ENCODE measurements at places on chromosomes 6 and 20.
A peak's percentile ranks its signal among the peaks of the same experiment; 100 is the strongest.

- no peak for DNase-seq
Measured at GRCh38 chr20:63003546-63003945, 3.2 kb downstream of the BHLHE23 start.

GRCh38 chr6:1580109-1580508 is 29.6 kb upstream of the FOXC1 start:
- DNase-seq = no peak

- DNase-seq = no peak
Measured at GRCh38 chr6:131765081-131765803, 42.6 kb upstream of the ENPP1 start.

DNA sequence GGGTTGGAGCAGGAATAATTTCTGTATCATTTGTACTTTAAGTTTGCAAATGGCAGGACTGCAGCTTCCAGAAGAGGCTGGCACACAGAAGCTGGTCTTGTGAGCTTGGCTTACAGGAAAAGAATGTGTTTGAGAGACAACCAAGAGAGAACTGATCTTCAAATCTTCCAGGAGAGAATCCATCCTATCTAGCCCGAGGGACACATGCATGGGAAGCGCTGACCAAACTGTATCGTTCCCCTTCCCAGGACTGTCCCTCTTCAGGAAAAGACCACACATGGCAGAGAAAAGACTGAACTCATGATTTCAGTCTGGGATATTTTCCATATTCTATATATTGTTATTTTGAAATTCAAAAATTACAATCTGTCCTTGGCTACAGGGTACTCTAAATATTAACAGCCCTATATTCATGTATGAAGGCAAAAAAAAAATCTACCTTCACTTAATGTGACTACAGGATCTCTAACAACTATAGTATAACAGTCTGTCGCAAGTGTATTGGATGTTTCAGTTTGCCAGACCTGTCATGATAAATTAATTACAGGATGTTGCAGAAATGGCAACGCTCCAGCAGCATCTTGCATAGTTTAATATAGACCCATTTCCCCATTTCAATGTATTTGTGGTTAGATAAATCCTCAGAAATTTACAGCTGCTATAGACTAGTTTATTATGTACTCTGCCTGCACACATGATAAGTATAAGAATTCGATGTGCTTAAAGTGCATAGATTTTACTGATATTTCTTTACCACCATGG is 99.4 kb downstream of the MYB start:
- no peak for DNase-seq

DNA sequence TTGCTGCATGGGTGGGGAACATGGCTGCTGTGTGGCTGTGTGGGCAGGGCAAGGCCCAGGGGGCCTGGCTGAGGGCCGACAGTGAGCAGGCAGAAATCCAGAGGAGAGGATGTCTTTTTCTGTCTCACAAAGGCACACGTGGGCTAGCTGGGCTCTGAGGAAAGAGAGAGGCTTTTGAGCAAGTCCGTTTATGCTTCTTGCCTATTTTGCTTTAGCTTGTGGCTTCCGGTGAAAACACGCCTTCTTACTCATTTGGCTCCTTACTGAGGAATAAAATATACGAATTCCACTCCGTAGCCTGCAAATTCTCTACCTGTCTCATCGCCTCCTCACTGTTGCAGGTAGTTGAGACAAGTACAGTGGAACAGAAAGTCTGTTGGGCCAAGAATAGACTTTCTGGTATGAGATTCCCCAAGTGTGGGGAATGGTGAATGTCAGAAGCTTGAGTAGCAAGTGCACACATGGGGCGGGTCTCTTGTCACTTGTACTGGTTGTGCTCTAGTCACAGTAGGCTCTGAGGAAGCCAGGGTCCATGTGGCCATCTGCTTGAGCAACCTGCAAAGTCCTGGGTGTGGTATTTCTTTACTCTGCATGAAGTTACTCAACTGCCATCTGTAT is 28.4 kb downstream of the WRNIP1 start:
- DNase-seq = no peak

DNA sequence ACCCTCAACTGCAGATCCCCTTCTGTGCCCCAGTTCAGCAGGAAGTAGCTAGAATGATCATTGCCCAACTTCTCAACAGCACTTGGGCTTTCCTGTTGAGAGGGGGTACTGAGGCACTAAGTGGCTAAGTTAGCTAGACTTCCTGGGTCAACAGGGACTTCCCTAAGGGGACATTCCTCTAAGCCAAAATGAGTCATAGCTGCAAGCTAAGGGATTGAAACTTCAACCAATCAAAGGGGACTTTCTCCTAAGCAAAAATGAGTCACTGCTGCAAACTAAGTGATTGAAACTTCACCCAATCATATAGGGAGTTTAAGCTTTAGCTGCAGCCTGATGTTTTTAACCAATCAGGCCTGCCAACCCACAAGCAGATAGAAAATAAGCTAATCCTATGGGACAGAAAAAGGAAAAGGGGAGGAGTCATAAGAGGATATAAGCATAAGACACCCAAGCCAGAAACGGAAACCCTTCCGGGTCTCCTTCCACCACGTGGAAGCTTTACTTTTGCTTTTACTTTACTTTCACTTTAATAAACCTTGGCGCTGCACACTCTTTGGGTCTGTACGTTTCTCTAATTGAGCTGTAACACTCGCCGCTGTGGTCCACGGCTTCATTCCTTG is 659.0 kb upstream of the HS3ST5 start:
- no peak for DNase-seq

- DNase-seq = peak; percentile 21
Measured at GRCh38 chr6:100281471-100281901, 183.2 kb downstream of the SIM1 start.

DNA sequence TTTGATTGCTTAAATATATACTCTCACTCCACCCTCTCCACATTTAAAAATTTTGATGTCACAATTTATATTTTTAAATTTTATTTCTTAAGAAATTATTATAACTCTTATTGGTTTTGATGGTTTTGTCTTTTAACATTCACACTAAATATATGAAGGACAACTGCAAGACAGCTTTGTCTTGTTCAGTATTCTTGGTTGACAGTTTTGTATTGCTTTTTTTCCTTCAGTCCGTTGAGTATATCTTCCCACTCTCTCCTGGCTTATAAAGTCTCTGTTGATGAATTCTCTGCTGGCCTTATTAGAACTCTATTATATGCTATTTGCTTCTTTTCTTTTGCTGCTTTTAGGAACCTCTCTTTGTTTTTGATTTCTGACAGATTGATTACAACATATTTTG is 392.2 kb downstream of the C6orf118 start:
- no peak for DNase-seq

DNA sequence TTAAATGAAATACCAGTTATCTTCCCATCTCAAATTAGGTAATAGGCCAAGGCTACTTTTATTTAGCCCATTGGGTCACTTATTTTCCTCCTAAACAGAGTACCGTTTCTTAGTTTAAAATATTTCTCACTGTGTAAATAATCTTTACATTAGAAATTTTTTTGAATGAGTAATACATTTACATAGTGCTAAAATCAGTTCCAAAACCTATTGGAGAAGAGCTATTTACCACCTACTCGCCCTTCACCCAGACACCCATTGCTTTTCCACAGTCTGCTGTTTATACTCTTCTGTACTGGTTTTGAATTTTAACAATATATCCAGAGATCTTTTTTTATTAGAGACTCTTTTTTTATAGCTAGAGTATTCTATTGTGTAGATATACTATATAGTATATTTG is 36.9 kb downstream of the MCM8 start:
- DNase-seq = no peak

DNA sequence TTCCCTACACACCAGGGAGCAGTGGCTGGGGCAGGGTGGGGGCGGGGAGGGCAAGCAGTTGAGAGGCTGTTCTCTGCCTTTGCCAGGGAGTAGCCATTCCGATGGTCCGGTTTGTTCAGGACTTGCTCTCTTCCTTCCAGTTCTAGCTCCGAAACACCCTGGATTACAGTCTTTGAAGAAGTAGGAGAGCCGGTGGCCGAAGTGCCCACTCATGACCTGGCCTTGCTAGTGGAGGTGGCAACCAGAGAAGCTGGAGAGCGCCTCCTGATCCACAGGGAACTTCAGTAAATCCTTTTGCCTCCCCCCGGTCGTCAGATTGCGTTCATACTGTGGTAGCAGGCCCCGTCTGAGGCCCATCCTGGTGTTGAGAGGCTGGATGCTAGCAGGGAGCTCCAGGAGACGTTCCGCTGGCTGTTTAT is 92.8 kb downstream of the ARID1B start:
- DNase-seq = no peak

GRCh38 chr6:145214570-145214969 is 520.8 kb downstream of the EPM2A start:
- DNase-seq = no peak

GRCh38 chr20:53961527-53961926 is 108.9 kb downstream of the BCAS1 start:
- DNase-seq = no peak

DNA sequence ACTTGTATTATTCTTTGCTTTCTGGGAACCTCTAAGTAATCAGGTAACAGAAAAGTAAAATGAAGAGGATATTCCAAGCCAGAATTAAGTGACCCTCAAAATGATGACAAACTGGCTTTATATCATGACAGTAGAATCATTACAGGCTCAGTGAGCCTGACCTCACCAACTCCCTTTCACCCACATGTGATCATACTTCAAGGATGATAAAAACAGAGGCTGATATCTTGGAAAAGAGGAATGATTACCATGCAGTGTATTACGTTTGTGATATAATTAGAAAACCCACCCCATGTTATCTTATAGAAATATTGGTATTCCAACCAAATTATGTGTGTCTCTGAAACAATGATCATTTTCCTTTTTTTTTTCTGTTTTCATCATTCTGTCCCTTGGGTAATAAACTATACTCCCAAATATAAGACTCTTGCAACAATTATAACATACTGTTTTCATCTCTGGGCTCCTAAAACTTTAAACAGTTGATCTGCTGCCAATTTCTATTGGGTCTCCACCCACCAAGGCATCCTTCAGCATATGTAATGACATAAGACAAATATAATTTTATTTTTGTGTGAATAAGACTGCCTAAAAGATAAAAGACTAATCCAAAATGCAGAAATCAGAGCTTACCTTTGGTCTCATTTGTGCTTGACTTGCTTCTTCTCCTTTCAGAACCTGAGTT is 115.7 kb downstream of the DST start:
- no peak for DNase-seq

DNA sequence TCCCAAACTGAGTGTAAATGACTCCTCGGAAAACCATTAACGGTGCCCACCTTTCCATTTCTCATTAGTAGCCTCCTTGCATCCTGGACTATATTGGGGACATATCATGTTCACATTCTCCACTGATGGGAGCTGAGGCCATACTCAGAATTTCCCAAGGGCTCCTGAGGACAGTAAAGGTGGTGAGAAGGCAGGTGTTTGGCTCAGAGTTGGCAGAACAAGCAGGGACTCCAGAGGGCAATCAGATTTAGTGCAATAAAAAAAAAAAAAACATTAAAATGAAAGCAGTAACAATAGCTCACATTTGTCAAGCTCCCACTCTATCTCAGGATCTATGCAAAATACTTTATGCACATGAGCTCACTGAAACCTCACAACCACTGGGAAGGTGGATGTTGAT is 401.4 kb downstream of the MAFB start:
- DNase-seq = no peak

All from progenitor cell of endocrine pancreas (in vitro differentiated cells).